CD4-positive, alpha-beta T cell (primary cell): ENCODE measurements at places on chromosomes 1 and 21. TPM values are rescaled to one million over a fixed set of nuclear protein-coding genes. Genes with fewer than 3 reads are reported as not detected.

- no peaks in the 10 kb centered on the region for H3K27me3 ChIP-seq
- H3K4me1 ChIP-seq: peaks cover 31% of the 10 kb centered on the region
- no peak for DNase-seq
- H3K27ac ChIP-seq: peak overlapping the region; percentile 85
- H3K4me3 ChIP-seq: peak overlapping the region; percentile 22
- no peaks in the 10 kb centered on the region for H3K36me3 ChIP-seq
These were observed 271.3 kb upstream of the B3GALT2 start for GRCh38 chr1:193457676-193458075.

GRCh38 chr1:88780485-88780884 lies 96.4 kb downstream of the PKN2 start:
- H3K36me3 ChIP-seq: peaks cover 36% of the 10 kb centered on the region
- no peaks in the 10 kb centered on the region for H3K4me1 ChIP-seq
- no peak overlapping the region for H3K27ac ChIP-seq
- H3K4me3 ChIP-seq: no peak overlapping the region

Gene TRAF3IP3
- 279 TPM for total RNA-seq

DNA sequence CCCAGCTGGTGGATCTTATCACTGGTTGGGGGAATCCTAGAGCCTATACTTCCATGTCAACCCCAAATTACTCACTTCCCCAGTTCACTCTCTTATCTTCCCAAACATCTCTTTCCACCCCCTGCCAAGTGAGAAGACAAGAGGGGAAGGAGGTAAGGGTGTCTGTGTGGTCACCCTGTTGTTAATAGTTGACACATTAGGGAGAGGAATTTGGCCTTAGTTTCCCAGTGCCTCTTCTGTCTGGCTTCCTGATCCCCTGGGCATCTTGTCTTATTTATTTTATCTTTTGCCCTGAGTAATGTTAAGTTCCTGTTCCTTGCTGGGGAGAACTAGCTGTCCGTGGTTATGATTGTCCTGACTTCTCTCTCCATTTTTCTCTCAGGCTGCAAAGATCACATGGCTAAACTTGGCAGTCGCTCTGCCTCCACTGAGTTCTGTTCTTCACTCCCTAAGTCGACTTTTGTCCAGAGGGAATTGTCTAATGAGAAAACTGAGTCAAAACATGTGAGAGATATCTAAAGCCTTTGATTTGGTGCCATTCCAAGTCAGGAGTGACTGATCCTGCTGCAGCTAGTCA lies 157.1 kb upstream of the SYT6 start:
- H3K4me3 ChIP-seq: no peak overlapping the region
- H3K27me3 ChIP-seq: no peaks in the 10 kb centered on the region
- H3K36me3 ChIP-seq: no peaks in the 10 kb centered on the region
- no peaks in the 10 kb centered on the region for H3K4me1 ChIP-seq
- H3K27ac ChIP-seq: no peak overlapping the region
- no peak for DNase-seq

Gene SELP
- total RNA-seq: 1.3 TPM

DNA sequence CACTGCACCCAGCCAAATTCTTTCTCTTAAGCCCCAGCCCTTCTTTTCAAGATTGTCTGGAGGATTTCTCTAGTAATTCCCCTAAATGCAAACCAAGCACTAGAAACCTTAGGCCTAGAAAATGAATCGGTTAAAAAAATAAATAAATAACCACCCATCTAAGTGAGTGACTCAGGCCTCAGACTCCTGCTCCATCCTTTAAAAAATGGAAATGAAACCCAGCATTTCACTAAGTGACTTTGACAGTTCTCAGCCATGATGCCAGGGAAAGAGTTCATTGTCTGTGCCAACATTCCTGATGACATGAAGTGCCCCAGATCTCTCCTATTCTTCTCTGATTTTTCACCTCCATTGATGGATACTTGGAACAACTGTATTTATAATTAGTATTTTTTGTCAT lies 415.2 kb upstream of the DAB1 start:
- no peak for DNase-seq
- no peak overlapping the region for H3K27ac ChIP-seq
- H3K36me3 ChIP-seq: no peaks in the 10 kb centered on the region
- H3K27me3 ChIP-seq: peaks cover 4% of the 10 kb centered on the region
- no peak overlapping the region for H3K4me3 ChIP-seq

DNA sequence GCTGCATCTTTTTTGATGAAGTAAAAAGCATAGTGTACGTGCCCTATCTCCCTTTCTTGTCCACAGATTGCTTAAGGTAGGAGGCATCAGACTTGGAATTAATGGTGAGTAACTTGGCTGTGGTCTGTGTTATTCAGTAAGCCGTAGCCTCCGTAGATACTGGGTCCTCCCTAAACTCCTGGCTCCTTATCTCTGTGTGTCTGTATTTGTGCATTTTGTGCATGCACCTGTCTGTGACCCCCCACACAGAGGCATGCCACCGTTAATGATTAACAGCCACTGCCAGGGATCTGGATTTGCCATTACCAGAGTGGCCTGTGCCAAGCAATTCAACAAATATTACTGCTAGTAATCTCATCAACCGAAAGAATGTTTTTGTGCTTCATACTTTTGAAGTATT lies 31.9 kb downstream of the MAP3K21 start:
- H3K4me1 ChIP-seq: peaks cover 2% of the 10 kb centered on the region
- no peak overlapping the region for H3K27ac ChIP-seq

DNA sequence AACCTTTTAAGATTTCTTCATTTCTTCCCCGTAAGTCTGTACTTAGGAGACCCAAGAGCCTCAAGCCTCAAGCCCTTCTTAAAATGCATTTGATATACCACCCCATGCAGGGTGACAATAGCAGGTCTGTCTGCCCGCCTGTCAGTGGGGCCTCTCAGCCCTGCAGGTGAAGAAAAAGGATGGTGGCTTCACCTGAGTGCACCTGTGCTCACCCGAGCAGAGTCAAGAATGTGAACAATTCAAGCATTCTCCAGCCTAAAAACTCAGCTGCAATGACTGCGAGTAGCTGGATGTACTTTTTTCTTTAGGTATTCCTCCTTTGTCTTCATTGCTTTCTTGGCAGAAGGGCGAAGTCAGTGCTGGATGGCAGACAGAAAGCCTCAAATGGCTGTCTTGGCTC lies 203.3 kb downstream of the LMX1A start:
- H3K36me3 ChIP-seq: no peaks in the 10 kb centered on the region
- H3K4me1 ChIP-seq: no peaks in the 10 kb centered on the region
- H3K27me3 ChIP-seq: no peaks in the 10 kb centered on the region
- no peak overlapping the region for H3K4me3 ChIP-seq
- no peak for DNase-seq

Gene RC3H1
- total RNA-seq: 40.4 TPM

- peaks cover 20% of the 10 kb centered on the region for H3K4me1 ChIP-seq
- H3K36me3 ChIP-seq: no peaks in the 10 kb centered on the region
These were observed 814 bp upstream of the DYRK3 start for GRCh38 chr1:206634365-206635079.

GRCh38 chr1:242690849-242691609 lies 166.5 kb upstream of the PLD5 start:
- no peaks in the 10 kb centered on the region for H3K4me1 ChIP-seq
- H3K4me3 ChIP-seq: no peak overlapping the region

Gene FABP3
- total RNA-seq: not detected

GRCh38 chr1:26359981-26360806 lies 6.3 kb upstream of the CRYBG2 start:
- no peak overlapping the region for H3K27ac ChIP-seq
- DNase-seq: no peak
- no peaks in the 10 kb centered on the region for H3K27me3 ChIP-seq
- H3K36me3 ChIP-seq: no peaks in the 10 kb centered on the region
- H3K4me3 ChIP-seq: peak overlapping the region; percentile 50

Gene F3
- not detected for total RNA-seq

Gene RAD54L
- total RNA-seq: 1.0 TPM

Gene OR2T2
- not detected for total RNA-seq

- no peak for DNase-seq
- H3K36me3 ChIP-seq: no peaks in the 10 kb centered on the region
- no peaks in the 10 kb centered on the region for H3K4me1 ChIP-seq
- H3K27ac ChIP-seq: no peak overlapping the region
- H3K27me3 ChIP-seq: no peaks in the 10 kb centered on the region
These were observed 10.1 kb downstream of the SLC6A9 start for GRCh38 chr1:44021156-44021555.

Gene MXRA8
- 2.9 TPM for total RNA-seq

Gene GNAI3
- total RNA-seq: 5.1 TPM
